Colonic mucosa (tissue), 4 donors: ENCODE measurements at places on chromosomes 12 and 14. TPM values are rescaled to one million over a fixed set of nuclear protein-coding genes. Genes with fewer than 3 reads are reported as not detected.

PELI2 gene
- total RNA-seq = 13.9 TPM

BEGAIN gene
- 0.74 TPM for total RNA-seq

SNRPF gene
- 35.4 TPM for total RNA-seq

MAP1LC3B2 gene
- 1.2 TPM for total RNA-seq

CAMKK2 gene
- 34.3 TPM for total RNA-seq

MMP17 gene
- total RNA-seq = 1.9 TPM

PLBD1 gene
- total RNA-seq = 91.7 TPM

KRT3 gene
- total RNA-seq = not detected

CNOT2 gene
- 80.3 TPM for total RNA-seq

VDR gene
- total RNA-seq = 140 TPM

REP15 gene
- total RNA-seq = 58.5 TPM

KRT77 gene
- total RNA-seq = not detected
